Activated CD4-positive, alpha-beta T cell treated with anti-CD3 and anti-CD28 coated beads, Interleukin-2, amount 50 U/mL, for 24 hours (primary cell): ENCODE measurements at places on chromosomes 11 and 22.

GRCh38 chr11:102081313-102081712 lies 28.9 kb upstream of the YAP1 start:
- no peak for DNase-seq

DNA sequence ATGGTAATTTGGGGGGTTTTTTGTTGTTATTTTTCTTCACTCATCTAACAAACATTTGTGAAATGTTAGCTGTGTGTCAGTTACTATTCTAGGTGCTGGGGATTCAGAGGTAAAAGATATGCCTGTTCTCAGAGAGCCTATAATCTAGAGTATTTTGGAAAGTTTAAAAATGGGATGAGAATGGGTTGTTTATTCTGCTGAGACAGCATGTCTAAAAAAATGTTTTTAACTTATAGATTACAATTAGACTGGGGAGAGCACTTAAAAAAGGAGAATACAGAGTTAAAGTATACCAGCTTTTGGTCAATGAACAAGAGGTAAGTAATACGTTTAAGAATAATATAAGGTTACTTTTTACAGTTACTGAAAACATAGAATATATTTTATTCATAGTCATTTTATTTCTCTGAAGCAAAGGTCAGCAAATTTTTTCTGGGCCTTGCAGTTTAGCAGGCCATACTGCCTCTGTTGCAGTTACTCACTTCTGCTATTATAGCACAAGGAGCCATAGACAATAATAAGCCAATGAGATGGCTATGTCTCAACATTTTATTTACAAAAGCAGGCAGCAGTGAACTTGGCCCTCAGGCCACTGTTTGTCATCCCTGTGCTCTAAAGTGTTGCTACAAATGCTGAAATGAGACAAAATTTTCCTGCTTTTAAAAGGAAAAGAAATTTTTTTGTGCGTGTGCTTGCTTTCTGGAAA lies 60.0 kb downstream of the DKK3 start:
- no peak for DNase-seq

- no peak for DNase-seq
These were observed 32.7 kb downstream of the ARHGAP42 start for GRCh38 chr11:100719809-100720221.

- DNase-seq: no peak
These were observed 3.0 kb downstream of the PTPRCAP start for GRCh38 chr11:67434395-67434881.

- no peak for DNase-seq
These were observed 52.1 kb downstream of the STIM1 start for GRCh38 chr11:3907590-3907989.

DNA sequence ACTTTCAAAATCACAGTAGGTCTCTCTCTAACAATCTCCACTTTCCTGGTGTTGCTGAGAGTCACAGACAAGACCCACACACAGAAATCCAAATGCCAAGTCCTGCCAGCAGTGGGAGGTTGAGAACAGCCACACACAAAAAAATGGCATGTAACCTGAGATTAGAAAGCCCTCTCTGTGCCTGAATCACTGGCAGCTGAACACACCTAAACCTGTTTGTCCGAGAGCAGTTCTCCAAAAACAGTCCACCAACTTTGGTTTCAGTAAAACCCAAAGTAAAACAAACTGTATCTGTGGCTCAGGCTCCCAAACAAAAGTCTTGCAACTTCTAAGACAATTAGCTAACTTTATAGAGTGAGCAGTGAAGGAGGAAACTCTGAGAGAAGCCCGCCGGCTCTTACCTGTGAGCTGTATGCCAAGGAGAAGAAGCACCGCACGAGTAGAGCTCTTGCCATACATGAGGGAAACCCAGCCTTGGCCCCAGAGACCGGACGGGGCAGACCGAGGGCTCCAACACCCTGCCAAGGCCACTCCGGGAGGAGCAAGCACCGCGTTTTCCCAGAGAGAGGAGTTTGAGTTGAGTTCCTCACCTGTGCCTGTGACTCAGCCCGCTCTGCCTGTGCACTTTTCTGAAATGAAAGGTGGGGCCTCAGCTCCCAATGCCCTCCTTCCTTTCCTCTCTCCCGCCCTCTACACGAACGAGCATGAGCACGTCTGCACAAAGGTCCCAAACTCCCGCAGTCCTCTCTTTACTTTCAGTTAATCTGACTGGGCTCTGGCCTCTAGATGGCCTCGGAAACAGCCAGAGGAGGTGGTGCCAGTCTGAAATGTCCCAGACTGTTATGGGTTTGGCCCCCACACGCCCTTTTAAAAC lies at the start of gene MPZL2:
TSS of gene MPZL2 (minus strand) at position 603 of the 874 bp plus-strand sequence. CDS start at position 459, 144 bp downstream.
- DNase-seq: no peak

- DNase-seq: no peak
These were observed 703.3 kb downstream of the NELL1 start for GRCh38 chr11:21372672-21373071.

DNA sequence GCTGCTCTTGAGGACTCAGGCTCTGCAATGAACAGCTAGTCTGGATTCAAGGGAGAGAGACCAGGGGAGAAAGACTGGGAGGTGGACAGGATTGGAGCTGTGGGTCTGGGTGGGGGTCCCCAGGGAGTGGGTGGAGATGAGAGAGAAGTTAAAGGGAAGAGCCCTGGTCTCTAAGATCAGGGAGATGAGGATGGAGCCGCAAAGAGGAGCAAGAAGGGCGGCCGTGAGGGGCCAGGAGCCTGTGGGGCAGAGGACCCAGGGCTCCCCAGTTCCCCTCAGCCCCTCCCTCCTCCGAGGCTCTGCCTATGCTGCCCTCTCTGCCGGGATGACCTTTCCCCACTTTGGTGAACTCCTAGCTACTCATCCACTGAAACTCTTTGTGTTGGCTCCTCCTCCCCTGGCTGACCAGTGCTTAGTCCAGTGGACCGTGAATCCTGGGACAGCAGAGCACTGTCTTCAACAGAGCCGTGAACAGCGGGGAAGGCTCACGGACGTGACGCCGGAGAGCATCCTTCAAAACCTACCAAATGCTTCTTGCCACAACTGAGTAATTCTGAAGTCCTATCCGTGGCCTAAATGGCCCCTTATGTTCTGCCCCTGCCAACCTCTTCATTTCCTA lies 16.4 kb upstream of the RFPL3 start:
- no peak for DNase-seq

DNA sequence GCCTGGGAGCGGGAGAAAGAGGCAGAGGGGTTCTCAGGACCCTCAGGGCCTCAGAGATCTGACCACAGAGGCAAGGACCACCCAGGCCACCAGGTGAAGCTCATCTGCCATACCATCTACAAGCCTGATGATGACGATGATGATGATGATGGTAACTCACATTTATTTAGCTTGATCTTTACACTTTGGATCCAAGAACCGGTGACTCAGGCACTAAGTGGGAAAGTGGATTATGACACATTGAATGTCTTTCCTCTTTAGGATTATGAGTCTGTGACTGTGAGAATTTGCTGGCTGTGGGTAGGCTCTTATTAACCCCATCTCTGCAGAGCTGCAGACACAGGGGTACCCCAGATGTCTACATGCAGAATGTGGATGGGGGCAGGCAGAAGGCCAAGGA lies 110.3 kb downstream of the DSCAML1 start:
- DNase-seq: no peak

DNA sequence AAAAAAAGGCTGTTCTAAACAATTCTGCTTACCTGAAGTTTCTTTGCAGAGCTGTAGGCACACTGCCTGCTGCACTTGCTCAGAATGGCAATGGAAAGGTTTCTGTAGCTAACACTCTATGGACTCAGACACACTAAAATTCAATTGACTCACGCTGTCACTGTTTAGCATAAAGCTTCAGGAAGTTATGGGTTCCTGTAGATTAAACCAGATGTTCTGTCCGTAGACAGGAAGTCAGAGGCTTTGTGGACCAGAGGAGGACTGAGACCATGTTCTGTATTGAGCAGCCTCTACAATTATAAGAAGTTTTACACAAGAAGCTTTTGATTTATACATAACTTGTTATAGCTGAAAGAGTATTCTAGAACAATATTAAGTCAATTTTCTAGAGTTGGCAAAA lies 70.4 kb downstream of the GLYATL1 start:
- DNase-seq: no peak

GRCh38 chr22:35553341-35553740 lies 12.7 kb downstream of the RASD2 start:
- DNase-seq: no peak

DNA sequence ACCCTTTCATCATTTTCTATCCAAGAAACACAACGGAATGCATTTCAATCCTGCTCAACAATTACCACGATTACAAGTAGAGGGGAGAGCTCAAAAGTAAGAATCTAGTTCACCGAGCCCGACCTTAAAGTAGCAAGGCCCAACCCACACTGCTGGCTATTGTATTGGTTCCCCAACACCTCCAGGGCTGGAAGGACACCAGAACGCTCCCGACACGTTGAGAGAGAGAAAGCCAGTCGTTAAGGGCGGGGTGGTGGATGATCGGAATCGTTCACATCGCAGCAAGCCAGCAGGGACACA lies 690 bp downstream of the CKAP5 start:
- no peak for DNase-seq

DNA sequence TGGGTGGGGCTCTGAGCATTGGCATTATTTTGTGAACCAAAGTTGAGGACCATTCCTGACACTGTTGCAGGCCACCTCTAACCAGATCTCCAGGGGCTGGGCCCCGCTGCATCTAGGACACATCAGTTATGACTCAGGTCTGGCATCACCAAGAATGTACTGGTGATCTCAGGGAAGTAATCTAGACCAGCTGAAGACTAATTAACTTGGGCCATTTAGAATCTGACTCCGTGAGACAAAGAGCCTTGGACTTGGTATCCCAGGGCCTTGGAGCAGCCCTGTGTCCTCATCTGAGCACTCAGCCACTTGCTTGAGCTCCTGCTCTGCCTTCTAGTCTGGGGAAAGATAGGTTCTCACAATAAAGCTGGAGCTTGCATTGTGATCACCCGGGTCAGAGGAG lies 200.6 kb downstream of the KIRREL3 start:
- DNase-seq: no peak

GRCh38 chr22:45263463-45264269 lies 21.1 kb upstream of the UPK3A start:
- DNase-seq: no peak

DNA sequence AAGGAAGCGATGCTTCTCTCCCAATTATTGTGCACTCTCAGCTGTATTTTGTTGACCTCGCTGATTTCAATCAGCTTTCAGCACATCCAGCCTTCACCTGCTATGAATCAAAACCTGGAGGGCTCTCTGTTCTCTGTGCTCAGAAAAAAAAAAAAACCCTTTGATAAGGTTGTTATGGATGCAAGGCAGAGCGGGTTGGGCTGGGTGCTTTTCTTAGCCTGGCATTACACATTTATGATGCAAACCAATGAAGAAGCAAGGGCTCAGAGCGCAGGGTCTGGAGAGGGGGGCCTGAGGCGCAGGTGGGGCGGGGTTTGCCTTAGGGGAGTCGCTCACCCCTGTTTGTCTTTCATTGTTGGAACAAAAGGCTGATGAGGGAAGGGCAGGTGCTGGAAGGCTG lies 86.0 kb upstream of the CADM1 start:
- no peak for DNase-seq

DNA sequence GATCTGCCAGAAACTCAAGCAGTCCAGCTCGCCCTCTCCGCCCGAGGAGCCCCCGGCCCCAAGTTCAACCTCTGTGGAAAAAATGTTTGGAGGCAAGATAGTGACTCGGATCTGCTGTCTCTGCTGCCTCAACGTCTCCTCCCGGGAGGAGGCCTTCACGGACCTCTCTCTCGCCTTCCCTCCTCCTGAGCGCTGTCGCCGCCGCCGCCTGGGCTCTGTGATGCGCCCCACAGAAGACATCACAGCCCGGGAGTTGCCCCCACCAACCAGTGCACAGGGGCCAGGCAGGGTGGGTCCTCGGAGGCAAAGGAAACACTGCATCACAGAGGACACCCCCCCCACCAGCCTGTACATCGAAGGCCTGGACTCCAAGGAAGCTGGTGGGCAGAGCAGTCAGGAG lies 20.8 kb downstream of the USP35 start:
- DNase-seq: no peak

DNA sequence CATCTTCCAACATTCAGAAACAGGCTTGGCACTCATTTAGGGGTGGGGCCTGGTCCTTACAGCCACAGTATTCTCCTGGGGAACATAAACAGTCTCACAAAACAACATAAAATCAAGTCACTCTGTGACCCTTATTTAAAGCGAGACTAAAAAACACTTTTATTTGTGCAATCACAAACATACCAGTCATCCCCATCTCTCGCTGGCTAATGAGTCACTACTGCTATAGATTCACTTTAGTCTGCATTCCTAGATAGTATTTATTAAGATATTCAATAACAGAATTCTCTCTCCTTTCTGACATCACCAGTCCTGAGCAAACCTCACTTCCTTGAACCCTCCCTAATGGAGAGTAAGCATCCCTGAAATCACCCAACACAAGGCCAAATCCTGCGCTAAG lies 68.0 kb downstream of the ZBTB44 start:
- no peak for DNase-seq

- DNase-seq: no peak
These were observed 395.7 kb downstream of the MN1 start for GRCh38 chr22:27405672-27406388.

DNA sequence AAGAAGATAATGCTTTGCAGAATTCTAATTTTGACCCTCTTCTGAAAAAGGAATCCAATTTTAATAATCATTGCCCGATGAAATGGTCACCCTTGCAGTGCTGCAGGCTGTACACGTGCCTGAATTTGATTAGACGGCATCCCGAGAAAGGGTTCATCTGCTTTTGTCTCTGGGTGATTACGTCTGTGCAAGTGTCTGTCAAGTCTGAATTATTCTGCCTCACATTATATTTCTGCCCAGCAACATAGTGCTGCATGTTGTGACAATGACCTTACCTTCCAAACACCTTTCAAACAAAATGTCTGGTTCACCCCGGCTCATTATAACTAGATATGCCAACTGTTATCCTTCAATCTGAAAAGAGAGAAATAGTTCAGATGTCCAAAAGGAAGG lies 164.1 kb downstream of the MAML2 start:
- DNase-seq: no peak

DNA sequence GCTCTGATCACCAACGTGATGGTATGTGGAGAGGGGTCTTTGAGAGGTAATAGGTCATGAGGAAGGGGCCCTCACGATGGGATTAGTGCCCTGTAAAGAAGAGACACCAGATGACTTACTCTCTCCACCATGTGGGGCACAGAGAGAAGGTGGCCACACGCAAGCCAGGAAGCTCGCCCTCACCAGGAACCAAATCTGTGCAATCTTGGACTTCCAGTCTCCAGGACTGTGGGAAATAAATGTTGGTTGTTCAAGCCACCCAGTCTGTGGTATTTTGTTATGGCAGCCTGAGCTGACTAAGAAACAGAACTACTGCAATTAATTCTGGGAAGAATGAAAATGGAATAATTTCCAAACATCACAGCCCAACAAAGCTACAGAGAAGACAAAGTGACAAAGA lies 117.5 kb downstream of the SNX19 start:
- DNase-seq: no peak

DNA sequence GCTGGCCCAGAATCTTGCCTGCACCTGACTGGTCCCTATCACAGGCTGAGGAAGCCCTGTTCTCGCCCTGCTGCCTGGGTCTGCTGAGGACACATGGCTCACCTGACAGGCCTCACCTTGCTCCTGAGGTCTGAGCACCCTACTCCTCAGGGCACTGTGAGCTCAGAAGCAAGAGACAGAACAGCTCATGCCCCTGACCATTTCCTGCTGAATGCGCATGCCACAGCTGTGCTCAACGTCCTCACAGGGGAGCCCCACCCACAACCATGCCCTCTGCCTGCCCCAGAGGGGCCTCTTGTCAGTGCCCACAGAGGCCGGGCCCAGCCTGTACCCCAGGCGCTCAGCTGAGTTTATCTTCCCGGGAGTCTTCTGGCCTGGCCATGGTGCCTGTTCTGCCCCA lies 2.8 kb upstream of the TSPO start:
- no peak for DNase-seq

GRCh38 chr11:117818041-117818873 lies 6.3 kb downstream of the FXYD2 start:
- DNase-seq: peak; percentile 35
